ENCODE measurements at places on chromosomes 4 and X.

DNA sequence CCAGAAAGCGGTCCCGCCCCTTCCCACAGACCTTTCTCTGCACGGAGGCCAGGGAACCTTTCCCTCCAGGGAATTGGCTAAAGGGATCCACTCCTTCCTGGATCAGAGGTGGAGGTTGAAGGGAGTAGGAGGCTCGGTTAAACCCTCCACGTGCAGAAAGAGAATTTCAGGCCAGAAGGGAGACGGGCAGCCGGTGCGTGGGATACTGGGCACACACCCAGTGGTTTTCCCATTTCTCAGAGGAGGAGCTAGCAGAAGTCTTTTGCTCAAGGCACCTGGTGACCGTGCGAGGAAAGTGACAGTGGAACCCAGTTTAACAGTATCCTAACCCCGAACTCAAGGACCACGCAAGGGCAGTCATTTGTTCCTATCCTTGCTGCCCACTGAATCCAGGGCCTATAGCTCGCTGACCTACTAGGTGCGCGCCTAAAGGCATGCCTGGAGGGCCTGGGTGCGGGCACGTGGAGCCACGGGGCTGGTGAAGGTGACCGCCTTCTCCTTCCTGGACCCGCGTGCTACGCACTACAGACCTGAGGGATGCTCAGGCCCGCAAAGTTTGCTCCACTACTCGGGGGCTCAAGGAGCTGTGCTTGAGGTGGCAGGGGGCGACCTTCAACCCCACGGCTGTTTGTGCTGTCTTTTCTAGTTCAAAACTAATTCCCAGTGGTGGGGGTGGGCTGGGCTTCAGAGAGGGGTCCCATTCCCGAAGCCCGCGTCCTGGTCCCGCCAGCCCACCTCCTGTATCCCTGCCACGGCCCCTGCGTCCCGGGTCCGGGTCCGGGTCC, 587 bp upstream of the AFF2 start:
- no peak for DNase-seq

DNA sequence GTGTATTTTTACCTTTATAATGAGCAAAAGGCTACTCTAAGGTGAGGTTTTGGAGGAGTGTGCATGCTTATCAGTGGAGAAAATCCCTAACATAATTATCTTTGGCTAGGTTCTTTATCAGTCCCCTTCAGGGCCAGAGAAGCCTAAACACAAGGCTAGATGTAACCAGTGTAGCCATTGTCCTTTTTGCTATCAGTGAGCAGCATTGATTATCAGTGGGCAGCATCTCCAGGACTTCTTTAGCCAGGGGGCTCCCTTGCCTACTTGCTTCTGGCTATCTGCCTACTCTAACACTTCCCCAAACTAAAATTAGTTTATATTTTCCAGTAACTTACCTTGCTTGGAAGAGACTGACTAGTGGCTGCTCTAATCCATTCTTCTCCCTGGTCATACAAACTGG, 595.6 kb downstream of the TRAM1L1 start:
- DNase-seq: no peak

- no peak for DNase-seq
These were observed 127.3 kb downstream of the ATP10D start for GRCh38 chr4:47612116-47613023.

- no peak for DNase-seq
These were observed 476 bp upstream of the GDI1 start for GRCh38 chrX:154436374-154436982.

GRCh38 chr4:145786830-145787229, 106.9 kb downstream of the C4orf51 start:
- no peak for DNase-seq

DNA sequence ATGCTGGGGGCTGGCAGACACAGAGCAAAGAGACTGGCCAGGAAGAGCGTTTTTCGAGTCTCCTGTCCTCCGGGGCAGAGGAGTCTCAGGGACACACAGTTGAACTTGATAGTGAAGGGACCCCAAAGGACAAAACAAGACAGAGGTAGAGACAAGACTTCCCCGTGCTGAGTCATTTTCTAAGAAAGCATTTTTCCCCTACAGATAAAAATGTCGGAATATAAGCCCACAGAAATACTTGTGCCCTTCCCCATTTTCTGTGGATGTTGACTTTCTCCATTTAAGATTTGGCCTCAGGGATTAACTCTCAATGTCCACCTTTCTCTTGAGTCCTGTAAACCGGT, 523 bp upstream of the BTK start:
- DNase-seq: no peak

DNA sequence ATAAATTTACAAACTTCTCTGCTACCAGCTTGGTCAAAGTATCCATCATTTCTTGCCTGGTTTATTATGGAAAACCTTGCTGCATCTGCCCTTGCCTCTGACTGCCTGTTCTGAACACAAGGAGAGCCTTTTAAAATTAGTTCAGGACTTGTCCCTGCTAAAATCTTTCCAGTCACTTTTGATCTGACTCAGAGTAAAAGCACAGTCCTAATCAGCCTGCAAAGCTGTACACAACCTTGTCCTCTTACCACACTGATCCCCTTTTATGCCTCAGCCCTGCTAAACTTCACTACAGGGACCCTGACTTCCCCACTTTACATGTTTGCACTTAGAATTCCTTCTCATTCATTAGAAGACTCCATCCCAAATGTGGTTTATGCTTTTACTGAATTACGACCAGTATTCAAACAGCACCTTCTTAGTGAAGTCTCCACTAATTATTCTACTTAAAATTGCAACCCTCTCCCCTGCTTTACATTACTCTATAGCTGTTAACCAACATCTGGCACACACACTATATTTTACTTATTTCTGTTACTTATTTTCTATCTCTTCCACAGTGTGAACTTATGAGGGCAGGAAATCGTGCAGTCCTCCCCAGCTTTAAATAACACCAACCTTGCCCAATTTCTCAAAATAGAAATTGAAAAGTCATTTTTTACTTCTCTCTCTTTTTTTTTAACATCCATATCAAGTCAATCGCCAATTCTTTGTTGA, 6.3 kb downstream of the GABRA4 start:
- DNase-seq: no peak

- no peak for DNase-seq
These were observed 36.0 kb downstream of the CXCL8 start for GRCh38 chr4:73776321-73776729.

DNA sequence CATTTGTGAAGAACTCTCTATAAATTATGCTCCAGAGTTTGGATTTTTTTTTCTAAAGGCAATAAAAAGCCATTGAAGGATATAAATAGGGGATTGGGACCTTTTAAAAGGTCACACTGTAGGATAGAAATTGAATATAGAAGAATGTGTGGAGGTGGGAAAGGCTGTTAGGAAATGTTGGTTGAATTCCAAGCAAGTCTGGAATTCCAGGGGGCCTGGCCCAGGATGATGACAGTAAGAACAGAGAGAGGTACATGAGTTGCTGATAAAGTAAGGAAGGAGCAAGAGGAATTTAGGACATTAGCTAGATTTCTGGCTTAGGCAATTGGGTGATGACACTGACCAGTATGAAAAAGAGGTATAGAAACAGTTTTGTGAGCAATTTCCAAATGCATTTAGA, 95.4 kb upstream of the USP38 start:
- DNase-seq: no peak

DNA sequence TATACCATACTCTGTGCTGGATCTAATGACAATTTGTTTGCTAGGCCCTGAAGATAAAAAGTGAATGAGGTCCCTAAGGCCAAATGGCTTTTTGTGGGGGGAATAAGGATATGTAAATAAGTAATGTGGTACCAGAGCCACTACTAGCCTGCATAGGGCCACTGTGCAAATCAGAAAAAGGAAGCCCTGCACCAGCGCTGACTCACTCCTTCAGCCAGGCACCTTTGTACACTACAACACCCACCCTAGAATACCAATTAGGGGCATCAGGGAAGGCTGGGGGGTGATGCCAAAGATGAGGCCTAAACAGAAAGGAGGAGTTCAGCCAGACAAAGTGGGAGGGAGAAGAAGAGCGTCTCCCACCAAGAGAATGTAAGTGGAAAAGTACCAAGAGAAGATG, 122.2 kb downstream of the CAMK2D start:
- no peak for DNase-seq

GRCh38 chr4:1201851-1202525, 29.6 kb upstream of the SPON2 start:
- peak; percentile 72 for DNase-seq

GRCh38 chr4:40311811-40312346, 23.3 kb upstream of the CHRNA9 start:
- DNase-seq: no peak

DNA sequence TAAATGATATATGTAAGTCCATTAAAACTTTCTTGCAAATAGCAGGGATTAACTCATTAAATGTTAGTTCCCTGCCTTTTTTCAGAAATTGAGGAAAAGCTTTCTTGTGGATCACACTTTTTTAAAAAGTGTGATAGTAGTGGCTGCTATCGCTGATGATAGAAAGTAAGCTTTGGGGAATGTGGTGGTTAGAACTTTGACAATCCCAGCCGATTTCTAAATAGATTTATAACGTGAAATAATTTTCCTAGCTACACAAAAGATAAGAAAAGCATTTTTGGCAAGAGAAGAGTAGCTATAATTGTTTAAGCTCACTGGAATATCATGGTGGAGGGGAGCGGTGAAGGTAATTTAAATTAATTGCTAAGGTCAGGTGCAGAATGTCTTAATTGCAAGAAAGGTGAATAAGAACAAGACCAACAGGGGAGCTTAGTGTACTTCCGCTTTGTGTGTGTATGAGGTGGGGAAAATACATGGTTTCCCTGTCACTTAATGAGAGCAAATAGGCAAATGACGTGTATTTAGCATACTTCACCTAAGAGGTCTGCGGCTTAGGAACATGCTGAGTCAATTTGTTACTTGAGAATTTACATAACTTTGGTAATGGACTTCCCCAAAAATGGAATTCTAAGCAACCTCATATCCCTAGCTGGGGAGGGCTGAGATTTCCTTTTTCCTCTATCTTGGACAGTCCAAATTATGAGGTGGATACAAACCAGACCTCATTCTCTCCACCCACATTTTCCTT, 11.7 kb upstream of the IL21 start:
- DNase-seq: no peak

GRCh38 chr4:128256539-128256938, 31.1 kb downstream of the PGRMC2 start:
- DNase-seq: no peak

DNA sequence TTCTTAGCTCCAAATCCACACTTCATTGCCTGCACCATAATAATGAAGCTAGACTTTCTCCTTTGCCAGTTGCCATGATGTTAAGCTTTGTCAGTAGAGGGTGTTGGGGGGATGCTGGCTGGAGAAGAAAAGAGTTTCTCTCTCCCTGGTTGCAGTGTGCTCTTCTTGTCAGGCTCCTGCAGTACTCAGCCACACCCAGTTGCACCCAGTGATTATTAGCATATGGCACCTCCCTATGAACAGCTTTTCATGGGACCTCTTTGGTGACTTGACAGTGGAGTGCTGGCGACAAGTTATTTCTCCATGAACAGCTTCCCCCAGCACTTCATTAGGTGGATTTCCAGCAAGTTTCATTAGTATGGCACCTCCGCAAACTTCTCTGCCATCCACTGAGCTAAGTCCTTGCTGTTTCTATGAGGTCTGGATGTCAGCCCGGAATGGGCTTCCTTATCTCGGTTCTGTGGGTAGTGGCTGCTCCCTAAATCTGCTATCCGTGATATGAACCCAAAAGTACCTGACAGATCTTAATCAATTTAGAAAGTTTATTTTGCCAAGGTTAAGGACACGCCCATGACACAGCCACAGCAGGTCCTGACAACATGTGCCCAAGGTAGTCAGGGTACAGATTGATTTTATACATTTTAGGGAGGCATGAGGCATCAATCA, 18.8 kb upstream of the OTUD4 start:
- no peak for DNase-seq

DNA sequence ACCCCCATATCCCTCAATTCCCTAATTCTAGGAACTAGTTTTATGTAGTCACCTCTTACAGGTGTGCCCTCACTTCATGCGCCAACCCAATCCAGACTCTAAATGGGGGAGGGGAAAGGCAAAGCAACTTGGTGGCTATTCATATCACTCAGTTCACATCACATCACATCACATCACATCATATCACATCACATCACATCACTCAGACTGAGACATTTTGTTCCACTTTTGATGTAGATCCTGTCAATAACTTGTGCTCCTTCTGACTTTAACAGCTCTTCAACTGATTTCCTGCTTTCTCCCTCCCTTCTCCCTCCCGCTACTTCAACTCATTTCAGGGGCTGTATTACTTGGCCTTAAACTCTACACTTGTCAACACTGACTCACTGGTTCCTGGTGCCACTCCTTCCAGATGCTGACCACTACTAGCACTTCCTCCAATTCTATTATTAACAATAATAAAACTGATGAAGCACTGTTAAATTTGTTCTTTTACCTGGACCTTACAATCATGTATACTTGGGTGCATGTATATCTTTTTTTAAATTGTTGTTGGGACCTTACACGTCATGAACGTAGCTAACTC, 29.1 kb upstream of the PLS3 start:
- DNase-seq: no peak

DNA sequence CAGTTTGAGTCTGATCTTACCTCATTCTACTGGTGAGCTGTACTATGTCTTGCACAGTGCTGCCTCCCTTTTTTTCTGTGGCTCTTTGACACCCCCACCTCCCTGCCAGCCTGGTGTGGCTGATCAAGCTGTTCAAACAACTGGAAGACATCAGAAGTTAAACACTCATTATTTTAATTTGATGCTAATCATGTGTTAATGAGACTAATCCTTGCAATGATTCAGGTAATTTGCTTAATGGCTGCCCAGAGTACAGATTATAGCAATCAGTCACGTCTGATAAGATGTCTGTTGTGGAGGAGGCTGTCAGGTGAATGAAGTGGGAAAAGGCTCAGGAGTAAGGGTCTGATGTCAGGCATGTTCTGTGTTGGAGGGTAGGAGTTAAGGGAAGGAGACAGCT, 87.4 kb upstream of the GK2 start:
- no peak for DNase-seq

- DNase-seq: no peak
These were observed 72.6 kb upstream of the PTPN13 start for GRCh38 chr4:86521373-86521969.

DNA sequence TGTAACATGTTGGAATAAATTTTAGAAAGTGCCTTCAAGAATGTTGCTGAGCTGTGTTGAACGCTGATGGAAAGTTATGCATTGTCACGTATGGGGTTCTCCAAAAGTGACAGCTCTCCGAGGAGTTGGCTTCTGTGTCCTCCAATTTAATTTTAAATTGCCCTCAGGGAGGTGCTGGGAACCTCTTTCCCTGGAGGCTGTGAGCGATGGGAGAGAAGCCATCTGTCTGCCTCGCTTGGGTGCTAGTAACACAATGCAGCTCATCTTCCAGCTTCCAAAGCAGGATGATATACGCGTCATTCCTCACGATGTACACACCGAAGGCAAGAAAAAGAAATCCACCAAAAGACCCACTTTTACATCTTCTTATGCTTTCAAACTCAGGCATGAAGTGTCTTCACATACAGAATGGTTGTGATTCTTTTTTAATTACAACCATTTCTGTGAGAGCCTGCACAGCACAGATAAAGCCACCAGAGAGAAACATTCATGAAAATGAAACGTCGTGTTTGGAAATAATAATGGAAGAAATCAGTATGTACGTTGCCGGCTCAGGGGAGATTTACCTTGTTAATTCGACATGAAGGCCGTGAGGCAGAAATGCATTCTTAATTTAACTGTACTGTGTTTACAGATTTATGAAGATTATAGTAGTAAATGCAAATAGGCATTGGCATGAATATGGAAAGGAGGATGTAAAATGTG, 218.9 kb downstream of the ASMT start:
- DNase-seq: no peak

Data from stimulated activated CD4-positive, alpha-beta T cell treated with anti-CD3 and anti-CD28 coated beads, Interleukin-4, amount 100 ng/mL, for 48 hours (primary cell).